ENCODE measurements at places on chromosomes 2 and 18.

- no peak for DNase-seq
Observed at GRCh38 chr2:13230221-13230620, 513.5 kb downstream of the TRIB2 start.

GRCh38 chr2:71129902-71130151 is 202 bp downstream of the MCEE start:
- no peak for DNase-seq

DNA sequence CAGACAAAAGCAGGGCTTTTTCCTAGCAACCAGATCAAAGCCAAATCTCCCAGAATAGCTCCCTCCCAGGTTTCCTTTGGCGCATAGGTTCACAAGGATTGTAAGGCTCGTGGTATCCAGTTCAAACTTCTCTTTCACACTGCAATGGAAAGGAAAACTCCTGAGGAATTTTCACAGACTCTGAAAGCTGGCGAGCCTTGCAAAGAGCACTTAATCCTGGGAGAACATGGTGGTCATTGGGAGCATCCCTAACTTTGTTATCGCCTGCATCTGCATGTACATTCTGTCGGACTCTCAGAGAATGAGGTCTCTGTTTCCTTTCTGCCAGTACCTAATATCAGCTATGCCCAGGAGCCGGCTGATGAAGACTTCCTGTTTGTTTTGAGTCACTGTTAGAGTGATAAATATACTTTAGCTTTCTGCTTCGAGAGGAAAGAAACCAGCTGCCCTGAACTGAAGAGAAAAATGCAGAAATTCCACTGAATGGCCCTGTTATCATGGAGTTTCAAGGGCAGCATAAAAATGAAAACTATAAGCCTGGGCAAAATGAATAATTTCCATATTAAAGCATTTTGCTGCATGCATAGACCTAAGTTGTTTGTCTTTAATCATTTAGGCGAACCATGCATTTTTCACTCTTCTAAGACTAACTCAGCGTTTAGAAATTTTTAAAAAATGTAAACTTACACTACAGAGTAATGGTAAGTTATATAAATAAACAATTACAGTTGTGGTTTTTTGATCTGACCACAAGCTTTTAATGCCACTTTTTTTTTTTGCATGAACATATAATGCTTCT is 76.4 kb upstream of the ZEB2 start:
- no peak for DNase-seq

DNA sequence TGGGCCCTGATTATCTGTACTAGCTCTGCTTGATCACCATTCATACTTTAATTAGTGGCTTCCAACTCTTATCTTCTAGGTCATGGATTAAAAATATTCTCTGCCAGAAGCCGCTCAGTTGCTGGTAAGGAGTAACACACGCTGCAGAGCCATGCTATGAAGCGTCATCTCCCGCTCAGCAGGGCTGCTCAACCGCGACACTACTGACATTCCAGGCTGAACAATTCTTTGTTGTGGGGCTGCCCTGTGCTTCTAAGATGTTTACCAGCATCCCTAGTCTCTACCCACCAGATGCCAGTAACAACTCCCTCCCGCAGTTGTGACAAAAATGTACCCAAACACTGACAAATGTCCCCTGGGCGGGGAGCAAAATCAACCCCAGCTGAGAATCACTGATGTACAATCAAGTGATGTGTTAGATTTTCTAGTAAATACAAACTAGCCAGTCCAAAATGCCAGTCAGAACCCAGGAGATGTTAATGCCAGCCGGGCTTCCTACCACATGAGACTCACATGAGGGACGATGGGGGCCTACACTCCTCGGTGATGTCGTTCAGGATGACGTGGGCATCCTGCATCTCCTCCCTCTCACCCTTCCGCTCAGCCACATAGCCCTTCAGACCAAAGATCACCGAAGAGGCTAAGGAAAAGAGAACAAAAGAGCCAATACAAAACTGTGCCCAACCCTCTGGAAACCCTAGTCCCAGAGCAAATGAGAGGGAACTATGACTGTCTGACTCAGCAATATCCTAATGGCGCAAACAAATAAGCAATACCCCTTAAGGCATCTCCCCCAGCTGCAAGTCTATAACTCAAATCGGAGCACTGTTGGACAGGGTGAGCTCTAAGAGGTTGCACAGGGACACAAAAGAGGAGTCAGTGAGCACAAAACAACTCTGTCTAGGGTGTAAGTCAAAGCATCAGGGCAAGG is 15.6 kb downstream of the ILKAP start:
- no peak for DNase-seq

DNA sequence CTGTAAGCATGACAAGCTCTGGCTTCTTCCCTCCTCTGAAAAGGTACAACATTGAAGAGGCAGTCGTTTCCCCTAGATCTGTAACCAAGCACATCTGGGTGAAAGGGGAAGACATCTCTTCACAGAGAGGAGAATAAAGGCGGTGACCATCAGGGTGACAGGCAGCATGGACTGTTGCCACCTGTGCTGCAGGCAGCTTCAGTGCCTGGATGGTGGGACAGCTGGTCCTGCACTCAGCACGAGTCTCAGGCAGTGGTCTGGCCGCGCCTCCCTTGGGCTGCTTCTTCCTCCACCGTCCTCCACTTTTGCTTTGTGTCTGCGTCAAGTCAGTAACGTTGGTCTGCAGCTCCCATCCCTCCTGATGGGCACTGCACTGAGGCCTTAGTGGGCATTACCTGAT is 264.4 kb downstream of the NEDD4L start:
- no peak for DNase-seq

- no peak for DNase-seq
Observed at GRCh38 chr2:158777077-158777476, 18.0 kb upstream of the DAPL1 start.

DNA sequence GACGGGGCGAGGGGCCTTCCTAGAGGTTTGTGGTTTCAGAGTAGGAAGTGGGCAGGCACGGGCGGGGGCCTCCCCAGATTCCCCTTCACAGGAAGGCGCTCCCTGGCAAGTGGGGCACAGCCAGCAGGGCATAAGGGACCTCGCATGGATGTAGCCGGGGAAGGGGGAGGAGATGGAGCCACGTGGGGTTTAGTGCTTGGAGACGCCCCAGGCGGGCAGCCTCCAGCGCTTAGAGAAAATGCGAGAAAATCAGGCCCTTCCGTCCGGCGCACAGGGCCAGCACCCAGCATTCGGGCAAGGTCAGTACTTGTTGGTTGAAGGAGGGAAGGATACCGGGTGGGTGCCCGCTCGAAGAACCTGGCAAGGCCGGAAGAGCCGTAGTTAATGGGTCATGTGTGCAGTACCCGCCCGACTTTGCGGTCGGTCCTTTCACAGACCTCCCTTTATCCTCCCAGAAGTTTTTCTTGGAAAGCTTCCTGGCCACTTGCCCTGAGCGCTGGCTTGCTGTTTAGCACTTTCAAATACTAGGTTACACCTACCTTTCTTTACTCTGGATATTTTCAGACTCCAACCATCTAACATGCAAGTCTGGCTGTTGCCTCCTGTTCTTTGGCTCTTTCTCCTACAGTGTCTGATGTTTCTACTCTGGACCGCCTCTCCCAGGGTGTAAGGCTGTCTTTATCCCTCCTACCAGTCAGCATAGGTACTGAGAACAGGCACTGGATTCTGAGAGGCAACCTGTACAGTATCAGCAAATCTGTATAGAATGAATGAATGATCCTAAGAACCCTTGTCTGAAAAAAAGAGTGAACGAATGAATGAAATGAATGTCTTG is 78.1 kb downstream of the CIB4 start:
- DNase-seq, result no peak

DNA sequence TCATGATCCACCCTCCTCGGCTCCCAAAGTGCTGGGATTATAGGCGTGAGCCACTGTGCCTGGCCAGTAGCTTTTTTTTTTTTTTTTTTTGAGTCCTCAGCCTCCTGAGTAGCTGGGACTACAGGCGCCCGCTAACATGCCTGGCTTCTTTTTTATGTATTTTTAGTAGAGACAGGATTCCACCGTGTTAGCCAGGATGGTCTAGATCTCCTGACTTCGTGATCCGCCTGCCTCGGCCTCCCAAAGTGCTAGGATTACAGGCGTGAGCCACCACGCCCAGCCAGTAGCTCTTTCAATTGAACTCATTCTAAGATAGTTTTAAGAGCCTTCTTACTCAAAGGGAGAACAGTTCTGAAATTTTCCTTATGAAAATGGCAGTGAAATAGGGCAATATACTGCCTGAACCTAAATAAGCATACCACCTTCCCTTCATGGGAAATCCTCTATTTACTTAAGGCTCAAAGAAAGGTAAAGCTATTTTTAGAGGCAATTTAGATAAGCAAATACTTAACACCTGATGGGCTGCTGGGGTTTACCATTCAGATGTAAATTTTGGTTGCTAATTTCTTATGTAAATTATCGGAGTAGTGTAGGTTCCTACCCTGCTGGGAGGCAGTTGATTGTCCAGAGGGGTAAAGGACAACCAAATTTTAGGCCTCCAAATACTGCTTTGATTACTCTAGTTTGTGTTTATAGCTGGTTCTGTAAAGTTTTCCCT is 144.7 kb downstream of the GREB1L start:
- DNase-seq, result no peak

- DNase-seq, result no peak
Observed at GRCh38 chr2:127155947-127156346, 49.0 kb upstream of the BIN1 start.

GRCh38 chr2:211845338-211846035 is 693.1 kb downstream of the ERBB4 start:
- no peak for DNase-seq

GRCh38 chr2:133835821-133836619 is 267.8 kb upstream of the NCKAP5 start:
- no peak for DNase-seq

DNA sequence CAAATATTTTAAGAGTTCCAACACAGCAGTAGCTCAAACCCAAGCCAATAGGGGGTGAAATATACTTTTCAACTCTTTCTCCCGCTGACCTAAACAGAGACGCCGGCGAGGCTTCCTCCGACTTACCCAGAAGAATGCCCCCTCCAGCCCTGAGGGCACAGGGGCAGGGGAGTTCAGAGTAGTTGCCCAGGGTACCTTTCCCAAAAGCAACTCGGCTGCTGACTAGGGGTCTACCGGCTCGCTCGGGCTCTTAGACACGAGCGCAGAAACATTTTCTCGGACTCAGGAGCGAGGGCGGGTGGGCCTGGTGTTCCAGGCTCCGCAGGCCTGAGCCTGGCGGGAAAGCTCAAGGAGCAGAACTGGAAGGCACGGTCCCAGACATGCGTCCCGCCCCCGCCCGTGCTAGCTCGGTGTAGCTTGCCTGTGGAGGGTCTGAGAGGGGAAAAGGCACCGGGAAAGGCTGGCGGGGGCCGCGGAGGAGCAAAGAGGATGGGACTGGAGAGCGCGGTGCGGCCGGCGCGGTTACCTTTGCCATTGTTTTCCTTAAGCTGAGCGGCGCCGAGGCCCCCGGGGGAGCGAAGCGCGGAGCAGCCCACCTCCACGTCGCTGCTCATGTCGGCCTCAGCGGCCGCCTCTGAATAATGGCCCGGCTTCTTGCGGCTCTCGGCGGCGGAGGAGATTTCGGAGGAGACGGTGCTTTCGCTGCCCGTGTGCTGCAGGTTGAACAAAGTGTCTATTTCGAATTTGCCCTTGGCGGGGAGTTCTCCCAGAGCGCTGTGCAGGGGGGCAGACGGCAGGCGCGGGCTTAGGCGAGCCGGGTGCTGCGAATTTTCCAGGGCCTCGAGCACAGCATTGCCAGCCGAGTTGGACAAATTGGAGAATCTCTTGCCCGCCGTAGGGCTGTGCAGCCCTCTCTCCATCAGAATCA is 674 bp downstream of the EVX2 start:
- no peak for DNase-seq

GRCh38 chr2:150339951-150340350 is 147.5 kb downstream of the RND3 start:
- DNase-seq, result no peak

DNA sequence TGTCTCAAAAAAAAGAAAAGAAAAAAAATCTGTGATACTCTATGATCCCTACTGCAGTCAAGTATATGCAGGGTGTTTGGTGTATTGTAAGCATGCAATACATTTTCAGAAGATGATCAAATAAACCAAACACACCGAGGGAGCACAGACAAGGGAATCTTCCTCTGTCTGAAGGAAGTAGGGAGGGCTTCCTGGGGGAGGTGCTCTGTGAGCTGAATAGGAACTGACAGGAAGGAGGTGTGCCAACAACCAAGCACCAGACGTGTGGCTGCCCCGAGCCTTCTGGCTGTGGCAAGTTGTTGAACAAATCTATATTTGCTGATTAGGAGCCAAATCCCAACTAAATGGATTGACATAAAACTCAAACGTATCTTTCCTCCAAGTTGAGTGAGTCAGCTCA is 14.6 kb downstream of the THNSL2 start:
- DNase-seq, result no peak

- DNase-seq, result no peak
Observed at GRCh38 chr2:1493431-1494126, 80.3 kb downstream of the TPO start.

GRCh38 chr2:159616286-159616701 is at the start of gene BAZ2B:
TSS of gene BAZ2B (minus strand) at chr2:159616548. CDS start at chr2:159478719, 137,829 bp downstream.
- DNase-seq, result no peak

DNA sequence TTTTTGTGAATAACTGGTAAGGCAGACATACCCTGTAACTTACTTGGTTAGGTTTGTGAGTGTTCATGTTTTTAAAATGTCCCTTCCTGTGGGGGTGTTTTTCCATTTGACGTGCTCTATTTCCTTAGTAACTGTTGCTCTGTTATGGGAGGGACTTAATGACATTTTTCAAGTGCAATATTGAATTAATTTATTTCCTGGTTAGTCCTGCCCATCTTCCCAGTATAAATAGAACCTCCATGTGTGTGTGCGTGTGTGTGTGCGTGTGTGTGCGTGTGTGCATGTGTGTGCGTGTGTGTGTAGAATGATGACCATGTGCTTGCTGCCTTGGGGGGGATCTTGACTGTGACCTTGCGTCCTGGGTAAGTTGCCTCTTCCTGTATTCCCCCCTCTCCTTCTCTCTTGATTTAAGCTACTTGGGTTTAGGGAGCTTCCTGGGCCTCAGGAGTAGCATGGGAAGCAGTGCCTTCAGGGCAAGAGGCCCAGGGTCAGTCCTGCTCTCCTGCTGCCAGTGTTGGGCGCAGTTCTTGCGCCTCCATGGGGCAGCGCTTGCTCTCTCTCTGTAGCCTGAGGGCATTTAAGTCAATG is 163.9 kb downstream of the LDLRAD4 start:
- DNase-seq, result no peak

GRCh38 chr2:190123956-190124355 is 61.4 kb upstream of the MSTN start:
- no peak for DNase-seq

- DNase-seq, result no peak
Observed at GRCh38 chr18:10907749-10908148, 241.6 kb downstream of the PIEZO2 start.

DNA sequence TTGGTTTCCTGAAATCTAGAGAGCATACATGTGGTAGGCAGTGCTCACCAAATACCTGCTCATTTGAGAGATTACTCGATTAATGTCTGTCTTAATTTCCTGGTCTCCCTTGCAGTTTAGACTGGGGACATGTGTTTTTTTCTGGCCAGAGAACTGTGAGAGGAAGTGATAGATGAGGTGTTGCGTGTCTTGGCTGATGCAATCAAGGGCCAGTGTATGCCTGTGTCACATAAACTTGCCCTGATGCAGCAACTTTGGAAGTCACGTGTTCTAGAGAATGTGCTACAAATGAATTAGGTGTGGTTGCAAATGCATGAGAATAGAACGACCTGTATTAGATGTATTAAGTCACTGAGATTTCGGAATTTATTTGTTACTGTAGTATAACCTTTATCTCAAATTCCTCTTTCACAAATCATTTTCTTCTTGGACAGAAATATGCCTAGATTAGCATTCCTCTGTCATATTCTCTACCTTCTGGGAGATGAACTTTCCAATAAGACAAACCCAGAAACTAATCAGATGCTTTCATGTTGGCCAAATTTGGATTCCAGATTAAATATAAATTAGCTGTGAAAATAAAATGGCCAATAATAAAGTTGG is 9.9 kb upstream of the IL1A start:
- no peak for DNase-seq
